ENCODE measurements at places on chromosomes 11 and 22. TPM values are rescaled to one million over a fixed set of nuclear protein-coding genes. Genes with fewer than 3 reads are reported as not detected.

DNA sequence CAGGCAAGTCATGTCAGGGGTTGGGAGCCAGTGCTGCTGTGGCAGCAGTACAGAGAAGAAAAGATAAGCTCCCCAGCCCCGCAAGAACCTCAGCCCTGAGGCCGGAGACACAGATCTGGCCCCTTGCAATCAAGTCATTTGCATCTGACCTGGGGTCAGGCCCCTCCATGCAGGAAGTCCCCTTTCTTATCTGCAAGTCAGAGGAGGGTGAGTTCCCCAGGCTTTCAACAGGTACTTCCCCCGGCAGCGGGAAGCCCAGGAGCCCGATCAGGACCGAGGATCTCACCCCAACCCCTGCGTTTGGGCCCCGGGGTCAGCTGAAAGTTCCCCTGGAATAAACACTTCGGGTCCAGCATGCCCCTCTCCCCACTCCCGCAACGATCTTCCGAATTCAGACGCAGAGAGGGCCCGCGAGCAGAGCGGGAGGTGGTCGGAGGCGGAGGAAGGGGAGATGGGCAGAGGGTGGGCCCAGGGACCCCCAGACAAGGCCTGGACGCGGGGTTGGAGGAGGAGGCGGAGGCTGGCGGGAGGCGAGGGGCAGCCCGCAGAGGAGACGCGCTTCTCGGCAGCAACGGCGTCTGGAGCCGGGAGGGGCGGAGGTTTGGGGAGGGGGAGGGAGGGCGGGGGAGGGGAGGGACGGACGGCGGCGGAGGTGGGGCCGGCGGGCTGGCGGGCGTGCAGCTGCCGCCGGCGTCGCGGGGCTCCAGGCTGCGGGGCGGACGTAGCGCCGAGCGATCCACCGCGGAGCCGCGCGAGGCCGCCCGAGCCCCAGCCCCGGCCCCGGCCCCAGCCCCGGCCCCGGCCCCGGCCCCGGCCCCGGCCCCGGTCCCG is at the start of gene TSPAN18:
TSPAN18 (plus strand) TSS at position 680 of the 831 bp plus-strand sequence. CDS start 179,455 bp downstream, outside the sequence.
- H3K4me1 ChIP-seq: peaks cover 6% of the 10 kb centered on the region
- H3K4me3 ChIP-seq: peak within 1 kb of the TSS; percentile 51
- no peak within 1 kb of the TSS for H3K27ac ChIP-seq

The C22orf31 gene
- not detected for total RNA-seq

The MMP13 gene
- total RNA-seq: not detected

DNA sequence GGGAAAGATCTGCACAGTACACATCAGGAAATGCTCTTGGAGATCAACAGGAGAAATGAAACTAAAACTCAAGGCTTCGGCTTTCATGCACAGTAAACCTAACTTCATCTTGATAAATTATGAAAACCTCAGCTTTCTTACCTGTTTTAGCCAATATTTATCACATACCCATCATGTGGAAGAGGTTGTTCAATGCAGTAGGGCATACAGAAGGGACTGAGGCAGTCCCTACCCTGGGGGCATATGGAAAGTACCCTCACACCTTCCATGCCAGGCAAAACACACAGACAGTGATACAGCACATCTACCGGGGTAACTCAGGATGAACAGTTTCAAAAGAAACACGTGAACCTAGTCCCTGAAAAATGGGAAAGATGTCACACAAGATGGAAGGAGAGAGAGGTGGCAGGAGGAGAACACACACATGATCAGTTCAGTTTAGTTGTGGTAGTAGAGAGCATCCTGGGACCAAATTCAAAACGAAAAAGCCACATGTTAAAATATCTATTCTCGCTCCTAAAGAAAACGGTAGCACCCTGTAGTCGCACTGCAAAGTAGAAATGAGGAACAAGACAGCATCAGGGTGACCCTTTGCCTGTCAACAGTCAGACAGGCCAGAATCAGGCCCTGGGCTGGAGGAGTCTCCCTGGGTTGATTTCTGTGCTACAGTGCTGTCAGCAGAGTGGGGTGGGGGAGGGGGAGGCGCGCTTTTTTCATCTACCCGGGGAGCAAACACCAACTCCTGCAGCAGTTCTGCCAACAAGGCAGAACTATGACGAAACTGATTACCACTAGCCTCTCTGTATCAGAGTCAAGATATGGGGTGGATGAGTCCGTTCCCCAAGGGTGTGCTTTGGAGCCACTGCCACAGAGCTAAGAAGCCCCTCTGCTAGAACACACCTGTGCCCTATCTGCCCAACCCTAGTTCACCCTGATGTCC is 1.3 kb downstream of the HIRA start:
- no peaks in the 10 kb centered on the region for H3K27me3 ChIP-seq
- H3K27ac ChIP-seq: peak overlapping the region; percentile 83
- peaks cover 53% of the 10 kb centered on the region for H3K4me1 ChIP-seq
- DNase-seq: peak; percentile 43
- H3K36me3 ChIP-seq: peaks cover 23% of the 10 kb centered on the region

DNA sequence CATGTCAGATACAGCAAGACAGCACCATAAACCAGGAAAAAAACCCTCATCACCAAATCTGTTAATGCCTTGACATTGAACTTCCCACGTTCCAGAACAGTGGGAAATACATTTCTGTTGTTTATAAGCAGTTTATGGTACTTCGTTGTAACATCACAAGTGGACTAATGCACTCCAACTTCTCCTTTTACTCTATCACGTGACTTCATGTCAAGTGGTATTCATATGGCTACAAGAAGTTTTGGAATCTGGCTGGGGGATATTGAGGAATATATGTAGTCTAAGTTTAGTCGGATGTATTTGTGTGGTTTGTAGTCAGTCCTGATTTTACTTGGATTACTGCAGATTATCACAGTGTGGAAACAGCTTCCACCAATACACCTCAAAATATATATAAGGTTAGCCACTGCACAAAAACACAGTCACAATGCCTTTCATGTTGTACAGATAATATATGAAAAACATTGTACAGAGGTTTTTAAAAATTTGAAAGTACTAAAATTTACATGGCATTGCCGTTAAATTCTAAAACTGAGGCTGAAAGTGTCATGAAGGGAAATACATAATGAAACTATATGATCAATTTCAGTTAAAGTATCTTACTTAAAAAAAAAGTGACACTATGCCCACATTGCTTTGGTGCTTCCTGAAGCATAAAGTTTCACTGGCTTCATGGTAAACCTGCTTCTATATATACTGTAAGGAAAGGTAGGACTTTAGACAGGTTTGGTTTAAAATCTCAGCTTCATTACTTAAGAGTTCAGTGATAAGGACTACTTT is 134.1 kb downstream of the CASP12 start:
- no peaks in the 10 kb centered on the region for H3K36me3 ChIP-seq
- no peak overlapping the region for H3K27ac ChIP-seq
- H3K4me3 ChIP-seq: no peak overlapping the region
- peaks cover 5% of the 10 kb centered on the region for H3K4me1 ChIP-seq
- no peak for DNase-seq

GRCh38 chr11:47414685-47415070 is 6.3 kb downstream of the SLC39A13 start:
- H3K27ac ChIP-seq: no peak overlapping the region
- H3K36me3 ChIP-seq: peaks cover 26% of the 10 kb centered on the region
- peaks cover 11% of the 10 kb centered on the region for H3K27me3 ChIP-seq
- H3K4me1 ChIP-seq: peaks cover 55% of the 10 kb centered on the region

The CAVIN3 gene
- total RNA-seq: 156 TPM

The RNH1 gene
- 250 TPM for total RNA-seq

- DNase-seq: no peak
- no peak overlapping the region for H3K4me3 ChIP-seq
- peaks cover 46% of the 10 kb centered on the region for H3K27me3 ChIP-seq
- H3K36me3 ChIP-seq: no peaks in the 10 kb centered on the region
- H3K27ac ChIP-seq: no peak overlapping the region
- no peaks in the 10 kb centered on the region for H3K4me1 ChIP-seq
Observed at GRCh38 chr22:39115977-39116621, 19.1 kb downstream of the APOBEC3H start.

GRCh38 chr22:23396362-23397007 is 183.6 kb downstream of the IGLL1 start:
- no peaks in the 10 kb centered on the region for H3K36me3 ChIP-seq
- peaks cover 10% of the 10 kb centered on the region for H3K4me1 ChIP-seq
- H3K4me3 ChIP-seq: no peak overlapping the region

DNA sequence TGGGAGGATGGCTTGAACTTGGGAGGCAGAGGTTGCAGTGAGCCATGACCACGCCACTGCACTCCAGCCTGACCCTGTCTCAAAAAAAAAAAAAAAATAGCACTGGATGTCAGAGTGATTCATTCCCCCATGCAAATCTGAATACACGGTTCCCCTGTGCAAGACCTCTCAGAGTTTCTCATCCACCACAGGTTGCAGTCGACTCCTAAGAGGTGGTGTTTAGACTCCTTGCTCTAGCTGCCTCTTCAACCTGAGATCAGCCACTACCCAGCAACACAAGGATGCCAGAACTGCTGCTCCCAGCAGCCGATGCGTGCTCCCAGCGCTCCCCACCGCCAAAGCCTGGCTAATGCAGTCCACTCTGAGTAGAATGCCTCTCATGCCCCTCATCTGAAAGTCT is 97.5 kb downstream of the PARVA start:
- DNase-seq: no peak
- H3K4me1 ChIP-seq: peaks cover 35% of the 10 kb centered on the region
- peaks cover 54% of the 10 kb centered on the region for H3K36me3 ChIP-seq
- H3K27ac ChIP-seq: no peak overlapping the region
- no peak overlapping the region for H3K4me3 ChIP-seq
- no peaks in the 10 kb centered on the region for H3K27me3 ChIP-seq

The GNG3 gene
- not detected for total RNA-seq

DNA sequence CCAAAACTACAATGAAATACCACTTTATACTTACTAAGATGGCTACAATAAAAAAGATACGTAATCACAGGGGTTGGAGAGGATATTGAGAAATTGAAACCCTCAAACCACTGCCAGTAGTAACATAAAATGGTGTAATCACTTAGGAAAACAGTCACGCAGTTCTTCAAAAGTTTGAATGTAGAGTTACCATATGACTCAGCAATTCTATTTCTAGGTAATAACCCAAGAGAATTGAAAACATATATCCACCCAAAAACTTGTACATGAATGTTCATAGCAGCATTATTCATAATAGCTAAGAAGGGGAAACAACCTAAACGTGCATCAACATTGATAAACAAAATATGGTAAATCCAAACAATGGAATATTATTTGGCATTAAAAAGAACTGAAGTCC is 24.4 kb upstream of the PSMA1 start:
- no peak overlapping the region for H3K4me3 ChIP-seq
- H3K27ac ChIP-seq: no peak overlapping the region
- H3K27me3 ChIP-seq: peaks cover 15% of the 10 kb centered on the region

DNA sequence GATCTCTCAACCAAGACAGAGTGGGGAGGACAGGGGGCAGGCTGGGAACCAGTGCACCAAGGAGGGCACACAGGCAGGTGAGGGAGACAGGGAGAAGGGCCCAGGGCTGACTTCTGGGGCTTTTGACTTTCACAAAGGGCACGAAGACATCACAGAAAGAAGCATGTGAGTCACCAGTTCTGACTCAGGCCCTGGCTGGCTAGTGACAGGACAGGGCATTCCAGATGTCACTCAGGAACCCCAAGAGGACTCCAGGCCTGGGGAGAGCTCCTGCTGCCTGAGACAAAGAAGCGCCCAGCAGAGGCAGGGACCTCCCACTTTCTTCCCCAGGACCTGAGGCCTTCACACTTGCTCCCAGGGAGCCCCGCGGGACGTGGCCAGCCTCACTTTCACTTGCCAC is 497.2 kb downstream of the BUD13 start:
- H3K4me1 ChIP-seq: no peaks in the 10 kb centered on the region
- H3K27ac ChIP-seq: no peak overlapping the region
- H3K36me3 ChIP-seq: no peaks in the 10 kb centered on the region
- H3K4me3 ChIP-seq: no peak overlapping the region

All from HFFc6 (cell line).